Left colon (tissue), 2 donors: ENCODE measurements at places on chromosomes 6 and 20.

- DNase-seq, result no peak
Measured at GRCh38 chr6:113526553-113526952, 330.6 kb upstream of the MARCKS start.

- DNase-seq, result no peak
Measured at GRCh38 chr6:89270951-89271721, 44.0 kb downstream of the GABRR2 start.

GRCh38 chr20:45336530-45337366 is 11.5 kb downstream of the SDC4 start:
- peak; percentile 43 for DNase-seq

GRCh38 chr6:154621686-154622085 is 111.2 kb upstream of the CNKSR3 start:
- DNase-seq, result no peak

DNA sequence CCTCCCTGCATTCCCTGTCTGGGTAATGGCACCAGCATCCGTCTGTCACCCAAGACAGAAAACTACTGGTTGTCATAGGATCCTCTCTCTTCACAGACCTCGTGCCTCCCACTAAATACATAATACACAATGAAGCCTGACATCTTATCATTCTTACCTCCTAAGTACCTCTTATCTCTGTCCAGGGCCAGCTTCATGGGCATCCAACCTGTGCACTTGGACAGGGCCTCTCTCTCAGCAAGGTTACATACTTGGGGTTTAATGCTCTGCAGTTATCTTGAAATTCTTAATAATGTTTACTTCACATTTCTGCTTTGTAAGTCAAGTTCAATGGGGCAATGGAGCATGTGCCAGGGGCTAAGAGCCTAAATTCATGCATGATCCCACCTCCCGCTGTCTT is 30.8 kb upstream of the KLHL31 start:
- DNase-seq, result no peak

GRCh38 chr6:66245231-66245630 is 538.2 kb upstream of the EYS start:
- DNase-seq, result no peak

DNA sequence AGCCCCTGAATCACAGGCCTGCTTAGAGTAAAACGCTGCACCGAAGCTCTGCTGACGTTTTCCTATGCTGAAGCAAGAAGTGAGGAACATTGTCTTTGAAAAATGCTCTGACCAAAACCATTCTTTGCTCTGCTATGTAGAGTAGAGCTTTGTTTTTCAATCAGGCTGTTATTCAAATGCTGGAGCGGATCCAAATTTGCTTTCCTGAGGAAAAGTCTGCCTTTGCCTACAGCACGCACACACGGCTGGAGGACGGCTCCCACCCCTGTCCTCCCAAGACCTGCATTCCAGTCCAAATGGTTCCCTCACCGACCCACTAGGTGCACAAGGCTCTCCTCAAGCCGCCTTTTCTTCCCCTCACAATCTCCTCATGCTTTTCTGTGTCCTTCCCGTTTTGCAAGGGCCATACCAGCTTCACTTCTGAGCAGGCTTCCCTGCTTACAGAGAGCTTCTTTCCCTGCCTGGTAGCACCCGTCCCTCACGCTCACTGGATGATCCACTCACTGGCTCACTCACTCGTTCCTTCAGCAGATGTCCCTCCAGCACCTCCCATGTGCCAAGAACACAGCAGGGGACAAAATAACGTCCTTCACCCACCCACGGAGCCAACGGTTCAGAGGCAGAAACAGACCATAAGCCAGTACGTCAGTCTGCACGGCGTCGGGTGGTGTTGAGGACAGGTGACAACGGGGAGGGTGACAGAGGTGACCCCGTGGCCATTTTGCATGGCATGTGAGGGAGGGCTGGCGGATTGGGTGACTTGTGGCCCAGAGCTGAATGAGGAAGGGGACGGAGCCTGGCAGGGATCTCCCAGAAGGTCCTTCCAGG is 137.9 kb upstream of the NEDD9 start:
- no peak for DNase-seq

GRCh38 chr6:41288754-41289129 is 2.3 kb upstream of the TREM1 start:
- DNase-seq, result no peak

GRCh38 chr6:89729818-89730217 is 89.8 kb downstream of the MDN1 start:
- DNase-seq, result no peak

GRCh38 chr6:146767632-146768031 is 168.9 kb downstream of the ADGB start:
- no peak for DNase-seq

DNA sequence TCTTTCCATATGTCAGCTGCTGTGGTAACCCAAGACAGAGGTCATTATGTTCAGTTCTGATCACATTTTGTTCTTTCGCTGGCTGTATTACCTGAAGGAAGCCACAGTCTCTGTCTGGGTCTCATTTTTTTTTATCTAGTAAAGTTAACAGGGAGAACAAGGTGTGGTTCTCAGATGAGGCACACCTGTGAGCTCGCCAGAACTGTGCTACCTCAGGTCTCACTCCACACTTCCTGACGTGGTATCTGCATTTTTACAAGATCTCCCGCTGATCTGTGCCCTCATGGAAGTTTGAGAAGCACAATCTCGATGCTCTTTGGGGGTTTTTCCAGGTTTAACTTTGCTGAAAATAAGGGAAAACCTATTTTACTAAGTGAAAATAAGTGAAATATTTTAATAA is 169.5 kb upstream of the CENPW start:
- peak; percentile 72 for DNase-seq

GRCh38 chr6:41074692-41075436 is 2.1 kb downstream of the NFYA start:
- DNase-seq, result no peak

DNA sequence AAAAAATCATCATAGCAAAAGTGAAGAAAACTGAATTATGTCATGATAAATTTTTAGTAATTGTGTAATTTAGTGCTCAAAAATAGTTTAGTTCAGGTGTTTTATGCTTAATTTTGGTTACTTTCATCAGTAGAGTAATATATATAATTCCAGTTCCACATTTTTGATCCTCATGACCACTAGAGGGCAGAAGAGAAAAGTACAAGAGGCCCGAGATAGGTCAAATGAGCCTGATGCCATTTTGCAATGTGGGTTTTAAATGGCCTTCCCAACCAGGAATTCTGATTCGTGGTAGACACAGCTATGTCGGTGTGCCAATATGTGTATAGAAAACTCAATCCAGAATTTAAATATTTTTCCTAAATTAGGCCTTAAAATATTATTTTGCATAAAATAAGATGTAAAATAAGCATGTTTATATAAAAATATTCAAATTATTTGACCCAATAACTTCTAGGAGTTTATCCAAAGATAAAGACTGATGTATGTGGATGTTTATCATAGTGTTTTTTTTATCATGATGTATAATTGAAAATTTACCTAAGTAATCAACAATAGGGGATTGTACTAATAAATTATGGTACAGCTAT is 159.7 kb upstream of the RPS6KA2 start:
- DNase-seq, result no peak

DNA sequence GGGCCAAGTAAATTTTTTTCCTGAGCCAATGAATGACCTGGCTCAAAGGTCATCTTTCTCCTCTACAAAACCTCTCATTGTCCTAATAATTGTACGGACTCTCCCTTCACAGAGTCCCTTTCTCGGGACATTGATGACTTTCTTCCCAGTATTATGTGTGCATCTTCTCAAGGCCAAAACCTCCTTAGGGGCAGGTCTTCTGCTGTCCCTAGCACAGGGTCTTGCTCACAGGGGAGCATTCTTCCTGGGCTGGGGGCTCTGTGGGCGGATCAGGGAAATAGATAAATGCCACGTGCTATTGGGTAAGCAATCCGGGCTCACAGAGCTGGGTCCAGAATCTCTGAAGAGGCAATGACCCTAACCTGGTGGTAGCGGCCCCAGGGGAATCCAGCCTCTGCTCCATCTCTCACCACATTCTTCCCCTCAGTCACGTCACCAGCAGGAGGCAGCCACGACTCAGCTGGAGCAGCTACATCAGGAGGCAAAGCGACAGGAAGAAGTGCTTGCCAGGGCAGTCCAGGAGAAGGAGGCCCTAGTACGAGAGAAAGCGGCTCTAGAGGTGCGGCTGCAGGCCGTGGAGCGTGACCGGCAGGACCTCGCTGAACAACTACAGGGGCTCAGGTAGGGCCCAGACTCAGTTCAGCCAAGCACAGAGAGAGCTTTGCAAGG is 23.5 kb downstream of the CEP250 start:
- DNase-seq, result peak; percentile 20

DNA sequence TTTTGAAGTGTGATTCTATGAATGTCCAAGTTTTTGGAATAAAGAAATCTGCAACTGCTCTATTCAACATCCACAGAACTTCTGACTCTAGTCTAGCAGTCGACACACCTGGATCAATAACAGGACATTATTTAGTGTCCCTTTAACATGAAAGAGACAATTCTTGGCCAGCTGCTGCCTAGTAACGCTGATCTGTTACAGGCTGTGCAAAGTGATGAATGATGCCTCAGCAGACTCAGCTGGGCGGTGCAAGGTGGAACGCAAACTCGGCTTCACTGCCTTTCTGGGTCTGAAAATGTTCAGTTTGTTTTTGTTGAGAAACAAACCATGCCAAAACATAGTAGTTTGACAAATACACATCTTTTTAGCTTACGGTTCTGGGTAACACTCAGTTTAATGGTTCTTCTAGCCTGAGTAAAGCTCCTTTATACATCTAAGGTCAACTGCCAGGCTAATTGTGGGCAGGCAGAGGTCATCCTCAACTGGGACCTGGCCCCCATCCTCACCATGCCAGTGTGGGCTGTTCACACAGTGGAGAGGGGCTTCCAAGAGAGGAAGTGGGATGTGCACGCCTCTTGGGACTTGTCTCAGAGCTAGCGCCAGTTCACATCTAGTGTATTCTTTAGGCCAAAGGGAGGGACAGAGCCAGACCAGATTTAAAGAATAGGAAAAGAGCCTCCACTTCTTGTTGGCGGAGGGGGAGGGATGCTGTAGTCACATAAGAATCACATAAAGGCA is 879.7 kb downstream of the QKI start:
- no peak for DNase-seq

DNA sequence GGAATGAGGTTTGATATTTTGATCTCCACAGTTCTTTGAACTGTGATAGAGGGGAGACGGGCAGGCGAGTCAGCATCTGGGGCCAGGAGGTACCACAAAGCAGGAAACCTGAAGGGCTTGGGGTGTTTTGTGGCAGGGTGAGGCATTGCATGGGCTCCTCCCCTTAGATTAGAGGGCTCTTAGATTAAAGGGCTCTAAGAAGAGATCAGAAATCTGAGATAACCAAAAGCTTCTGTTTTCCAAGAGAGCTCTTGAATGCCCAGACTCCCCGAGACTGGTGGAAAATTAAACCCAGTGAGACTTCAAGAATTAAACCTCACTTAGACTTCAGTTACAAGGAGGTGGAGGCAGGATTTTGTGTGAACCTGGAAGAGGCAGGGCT is 2.4 kb upstream of the GPX5 start:
- no peak for DNase-seq

GRCh38 chr6:101527467-101527866 is 134.0 kb downstream of the GRIK2 start:
- DNase-seq, result no peak

GRCh38 chr6:56771189-56771588 is 128.5 kb upstream of the DST start:
- DNase-seq, result no peak

GRCh38 chr6:37452522-37452921 is 19.5 kb downstream of the CMTR1 start:
- DNase-seq, result no peak
